NCI-H187 treated with DMSO at 0.1 percent for 48 hours (cell line): ENCODE measurements at places on chromosomes 12 and 14.

DNA sequence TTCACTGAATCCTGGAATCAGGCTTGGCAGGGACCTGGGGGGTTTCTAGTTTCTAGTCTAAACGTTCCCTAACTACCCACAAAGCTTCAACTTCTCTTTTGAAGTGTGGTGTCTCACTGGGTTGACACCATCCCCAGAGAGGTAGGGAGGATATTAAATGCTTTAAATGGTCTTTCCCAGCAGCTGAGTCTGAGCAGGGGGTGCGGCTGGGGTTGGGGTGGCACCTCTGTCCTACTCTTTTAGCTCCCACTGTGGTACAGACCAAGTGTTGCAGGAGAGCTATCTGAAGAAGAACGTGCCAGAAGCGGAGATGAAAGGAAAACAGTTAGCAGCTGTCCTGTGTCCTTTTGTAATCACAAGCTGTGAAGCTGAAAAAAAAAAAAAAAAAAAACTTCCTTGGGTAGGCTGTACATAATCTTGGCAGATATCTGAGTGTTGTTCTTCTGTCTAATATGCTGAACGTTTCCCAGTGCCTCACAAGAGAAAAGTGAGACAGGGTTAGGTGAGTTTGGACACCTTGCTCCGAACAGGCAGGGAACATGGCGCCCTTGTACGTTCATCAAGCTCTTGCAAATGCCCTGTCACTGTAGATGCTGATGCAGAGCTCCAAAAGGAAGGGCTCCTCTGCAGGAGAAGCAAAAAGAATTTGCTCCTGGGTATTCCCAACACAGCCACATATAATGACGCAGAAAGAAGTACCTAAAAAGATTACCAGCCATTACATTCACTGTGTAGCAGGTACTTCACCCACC lies 447.2 kb downstream of the APAF1 start:
- DNase-seq: no peak

GRCh38 chr12:117192057-117192456 lies 1.8 kb upstream of the FBXO21 start:
- no peak for DNase-seq

- no peak for DNase-seq
These were observed 918 bp downstream of the LIN7A start for GRCh38 chr12:80936642-80937390.

- no peak for DNase-seq
These were observed 28.2 kb downstream of the DACT1 start for GRCh38 chr14:58665773-58666500.

- DNase-seq: no peak
These were observed 153.9 kb downstream of the RAD51B start for GRCh38 chr14:67973436-67973835.

- no peak for DNase-seq
These were observed 115.3 kb downstream of the ZNF664 start for GRCh38 chr12:124088217-124088907.

DNA sequence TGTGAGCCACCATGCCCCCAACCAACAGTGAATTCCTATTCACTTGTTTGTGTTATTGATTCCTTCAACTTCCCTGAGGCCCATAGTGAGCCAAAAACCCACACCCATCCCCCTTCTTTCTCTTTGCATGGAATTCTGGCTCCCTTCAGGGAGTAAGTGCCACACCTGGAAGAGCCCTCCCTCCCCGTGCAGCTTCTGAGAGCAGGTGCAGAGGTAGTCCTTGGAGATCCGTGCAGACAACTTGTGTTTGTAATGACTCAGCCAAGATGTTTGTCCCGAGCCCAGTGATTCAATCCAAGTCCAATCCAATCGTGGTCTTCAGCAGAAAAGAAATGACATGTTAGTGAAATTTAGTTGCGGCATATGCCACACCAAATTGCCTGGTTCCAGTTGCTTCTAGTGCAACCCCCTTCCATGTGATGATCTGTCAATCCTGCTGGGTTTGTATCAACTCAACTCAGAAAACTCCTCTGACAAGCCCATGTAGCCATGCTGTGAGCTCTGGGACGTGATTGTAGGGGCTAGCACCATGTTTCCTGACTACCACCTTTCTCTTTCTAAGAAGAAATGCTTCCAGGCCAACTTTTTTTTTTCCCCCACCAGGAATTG lies 27.5 kb downstream of the GPRC5A start:
- no peak for DNase-seq

DNA sequence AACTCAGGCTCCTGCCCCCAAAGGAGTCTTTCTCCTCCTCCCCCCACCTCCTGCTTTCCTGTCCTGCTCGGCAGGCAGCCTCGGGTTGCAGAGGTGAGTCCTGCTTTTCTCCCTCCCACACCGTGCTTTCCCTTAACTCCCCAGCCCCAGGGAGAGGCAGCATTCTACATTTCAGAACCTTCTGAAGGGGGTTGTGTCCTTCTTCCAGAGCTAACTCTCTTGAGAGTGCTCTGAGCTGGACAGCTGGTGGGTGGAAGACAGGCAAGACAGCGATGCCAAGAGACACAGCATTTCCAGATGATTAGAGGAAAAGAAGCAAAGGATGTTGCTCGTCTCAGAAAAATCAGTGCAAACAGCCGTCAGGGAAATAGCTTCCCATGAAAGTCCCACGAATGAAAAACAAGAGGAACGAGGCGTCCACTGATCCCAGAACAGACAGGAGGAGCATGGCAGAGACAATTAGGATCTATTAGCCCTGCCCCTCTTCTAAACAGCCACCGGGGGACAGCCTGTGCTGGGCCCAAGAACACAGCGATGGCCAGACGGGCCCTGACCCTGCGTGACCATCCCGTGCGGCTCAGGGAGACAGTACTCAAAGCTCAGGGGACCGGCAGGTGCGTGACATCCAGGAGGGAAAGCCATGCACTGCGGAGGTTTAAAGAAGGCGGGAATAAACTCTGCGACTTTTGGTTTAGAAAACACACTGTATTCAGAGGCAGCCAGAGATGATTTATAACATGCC lies 216.5 kb upstream of the RTL1 start:
- no peak for DNase-seq
